HEK293T (cell line): ENCODE measurements at places on chromosomes 6 and 20.
A peak's percentile ranks its signal among the peaks of the same experiment; 100 is the strongest.

GRCh38 chr6:4466769-4467480 lies 309.3 kb upstream of the CDYL start:
- no peak for DNase-seq

GRCh38 chr20:30816182-30816645 lies 441.2 kb upstream of the DEFB115 start:
- DNase-seq = no peak

DNA sequence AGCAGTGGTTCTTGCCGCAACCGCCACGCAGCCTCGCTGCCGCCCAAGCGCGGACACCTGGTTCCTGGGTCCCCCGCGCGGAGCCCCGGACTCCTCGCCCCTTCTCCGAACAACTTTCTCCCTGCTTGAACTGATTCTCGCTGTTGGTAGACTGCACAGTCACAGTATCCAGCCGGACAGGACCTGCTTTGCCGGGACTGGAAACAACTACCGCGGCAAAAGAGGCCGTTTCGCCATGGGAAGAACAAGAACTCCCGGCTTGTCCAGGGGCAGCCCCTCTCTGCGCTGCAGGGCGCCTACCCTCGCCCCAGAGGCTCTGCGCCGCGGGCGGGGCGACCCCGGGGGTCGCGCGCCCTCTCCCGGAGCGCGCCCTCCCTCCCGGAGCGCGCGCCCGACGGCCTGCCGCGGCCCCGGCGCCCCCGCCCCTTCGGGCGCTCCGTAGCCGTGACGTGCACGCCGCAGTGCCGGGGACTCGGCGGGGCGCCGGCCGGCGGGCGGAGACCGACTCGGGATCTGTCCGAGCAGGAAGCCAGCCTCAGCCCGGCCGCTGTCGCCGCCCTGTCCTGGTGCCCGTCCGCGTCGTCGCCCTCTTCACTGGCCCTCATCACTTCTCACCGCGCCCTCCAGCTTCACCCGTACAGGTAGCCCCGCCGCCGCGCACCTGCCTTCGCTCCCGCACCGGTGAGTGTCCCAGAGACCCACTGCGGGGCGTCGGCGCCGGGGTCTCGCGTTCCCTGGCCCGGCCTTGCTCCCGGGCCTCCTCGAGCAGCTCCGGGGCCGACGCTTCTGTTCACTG lies at the start of gene MYO6:
MYO6 (plus strand) TSS at position 497 of the 796 bp plus-strand sequence. CDS start 68,309 bp downstream, outside the sequence.
- peak; percentile 74 for DNase-seq

DNA sequence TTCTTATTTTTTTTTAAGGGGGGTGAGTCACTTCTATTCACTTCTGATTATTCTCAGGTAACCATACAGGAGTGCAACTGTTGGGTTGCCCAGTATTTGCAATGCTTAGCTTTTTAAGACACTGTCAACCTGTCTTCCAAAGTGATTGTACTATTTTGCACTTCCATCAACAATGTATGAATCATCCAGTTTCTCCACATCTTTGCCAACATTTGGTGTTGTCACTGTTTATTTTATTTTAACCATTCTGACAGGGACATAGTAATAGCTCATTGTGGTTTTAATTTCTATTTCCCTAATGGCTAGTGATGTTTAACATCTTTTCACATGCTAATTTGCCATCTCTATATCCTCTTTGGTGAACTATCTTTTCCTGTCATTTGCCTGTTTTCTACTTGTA lies 1.4 kb upstream of the SLC13A3 start:
- no peak for DNase-seq

DNA sequence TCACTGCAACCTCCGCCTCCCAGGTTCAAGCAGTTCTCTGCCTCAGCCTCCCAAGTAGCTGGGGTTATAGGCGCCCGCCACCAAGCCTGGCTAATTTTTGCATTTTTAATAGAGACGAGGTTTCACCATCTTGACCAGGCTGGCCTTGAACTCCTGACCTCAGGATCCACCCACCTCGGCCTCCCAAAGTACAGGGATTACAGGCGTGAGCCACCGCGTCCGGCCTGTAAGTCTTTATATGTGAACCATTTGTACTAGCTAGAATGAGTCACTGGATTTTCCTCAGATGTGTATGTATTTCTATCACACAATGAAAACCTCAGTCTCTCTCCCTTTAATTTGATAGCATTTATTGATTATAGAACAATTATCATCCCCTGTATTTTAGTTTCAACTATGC lies 34.0 kb downstream of the ITCH start:
- DNase-seq = no peak

DNA sequence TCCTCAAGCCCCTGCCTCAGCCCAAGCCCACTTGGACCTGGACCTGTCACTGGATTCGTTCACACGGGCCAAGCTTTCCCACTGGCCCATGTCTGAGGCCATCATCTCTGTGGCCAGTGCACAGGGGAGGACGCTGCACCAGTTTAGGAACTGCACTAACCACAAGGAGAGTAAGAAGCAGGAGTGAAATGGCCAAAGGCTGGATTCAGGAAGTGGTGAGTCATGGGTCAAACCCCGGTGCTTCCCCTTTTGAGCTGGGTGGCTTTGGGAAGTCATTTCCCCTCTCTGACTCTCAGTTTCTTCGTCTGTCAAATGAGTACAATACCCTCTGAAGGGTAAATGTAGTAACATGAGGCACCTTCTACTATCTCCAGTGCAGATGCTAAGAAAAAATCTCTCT lies 87.9 kb downstream of the CD40 start:
- DNase-seq = no peak

DNA sequence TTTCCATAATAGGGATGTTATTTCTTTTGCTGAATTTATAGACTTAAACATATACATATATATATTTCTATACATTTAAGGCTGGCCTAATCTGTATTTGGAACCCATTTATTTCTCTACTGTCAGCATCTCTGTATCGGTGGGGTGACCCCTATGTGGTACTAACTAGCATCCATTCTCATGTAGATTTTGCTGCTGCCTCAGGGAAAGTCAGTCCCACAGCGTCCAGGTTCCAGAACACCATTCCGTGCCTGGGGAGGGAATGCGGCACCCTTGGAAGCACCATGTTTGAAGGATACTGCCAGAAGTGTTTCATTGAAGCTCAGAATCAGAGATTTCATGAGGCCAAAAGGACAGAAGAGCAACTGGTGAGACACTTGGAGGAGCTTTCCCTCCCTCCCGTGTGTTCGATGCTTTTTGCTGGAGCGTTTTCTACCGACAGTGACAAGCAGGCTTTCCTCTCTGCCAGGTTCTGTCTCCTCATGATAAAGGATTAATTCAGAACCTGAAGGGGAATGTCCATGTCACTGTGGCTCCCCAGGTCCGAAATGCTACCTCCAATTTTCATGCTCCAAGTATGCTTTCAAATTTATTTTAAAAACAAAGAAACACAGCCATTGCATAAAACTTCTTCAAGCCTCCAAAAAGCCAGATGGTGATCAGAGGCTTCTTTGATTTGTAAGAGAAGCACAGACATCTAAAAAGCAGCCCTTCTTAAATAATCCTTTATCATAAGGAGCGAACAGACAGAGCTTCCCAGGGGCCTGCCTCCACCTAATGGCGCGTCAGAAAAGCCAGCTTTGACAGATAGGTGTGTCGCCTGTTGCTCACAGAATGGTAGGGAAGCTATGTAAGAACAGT lies 13.1 kb downstream of the TNFAIP3 start:
- DNase-seq = no peak

GRCh38 chr6:167968091-167968490 lies 29.4 kb upstream of the KIF25 start:
- peak; percentile 60 for DNase-seq

DNA sequence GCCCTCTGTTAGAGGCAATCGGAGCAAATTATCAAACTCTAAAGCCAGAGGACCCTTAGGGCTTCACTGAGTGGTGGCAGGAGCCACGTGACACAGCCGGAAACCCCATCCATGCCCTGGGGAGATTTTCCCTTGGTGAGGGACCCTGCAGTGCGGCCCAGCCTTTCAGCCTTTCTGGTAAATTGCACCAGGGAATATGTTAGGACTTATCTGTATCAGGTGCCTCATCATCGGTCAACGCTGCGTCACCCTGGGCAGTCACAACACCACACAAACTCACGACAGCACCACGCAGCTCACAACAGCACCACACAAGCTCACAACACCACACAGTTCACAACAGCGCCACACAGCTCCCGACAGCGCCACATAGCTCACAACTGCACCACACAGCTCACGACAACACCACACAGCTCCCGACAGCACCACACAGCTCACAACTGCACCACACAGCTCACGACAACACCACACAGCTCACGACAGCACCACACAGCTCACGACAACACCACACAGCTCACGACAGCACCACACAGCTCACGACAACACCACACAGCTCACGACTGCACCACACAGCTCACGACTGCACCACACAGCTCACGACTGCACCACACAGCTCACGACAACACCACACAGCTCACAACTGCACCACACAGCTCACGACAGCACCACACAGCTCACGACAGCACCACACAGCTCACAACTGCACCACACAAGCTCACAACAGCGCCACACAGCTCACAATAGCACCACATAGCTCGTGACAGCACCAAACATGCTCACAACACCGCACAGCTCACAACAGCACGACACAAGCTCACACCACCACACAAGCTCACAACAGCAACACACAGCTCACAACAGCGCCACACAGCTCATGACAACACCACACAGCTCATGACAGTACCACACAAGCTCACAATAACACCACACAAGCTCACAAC lies 199.0 kb downstream of the DLL1 start:
- DNase-seq = no peak

DNA sequence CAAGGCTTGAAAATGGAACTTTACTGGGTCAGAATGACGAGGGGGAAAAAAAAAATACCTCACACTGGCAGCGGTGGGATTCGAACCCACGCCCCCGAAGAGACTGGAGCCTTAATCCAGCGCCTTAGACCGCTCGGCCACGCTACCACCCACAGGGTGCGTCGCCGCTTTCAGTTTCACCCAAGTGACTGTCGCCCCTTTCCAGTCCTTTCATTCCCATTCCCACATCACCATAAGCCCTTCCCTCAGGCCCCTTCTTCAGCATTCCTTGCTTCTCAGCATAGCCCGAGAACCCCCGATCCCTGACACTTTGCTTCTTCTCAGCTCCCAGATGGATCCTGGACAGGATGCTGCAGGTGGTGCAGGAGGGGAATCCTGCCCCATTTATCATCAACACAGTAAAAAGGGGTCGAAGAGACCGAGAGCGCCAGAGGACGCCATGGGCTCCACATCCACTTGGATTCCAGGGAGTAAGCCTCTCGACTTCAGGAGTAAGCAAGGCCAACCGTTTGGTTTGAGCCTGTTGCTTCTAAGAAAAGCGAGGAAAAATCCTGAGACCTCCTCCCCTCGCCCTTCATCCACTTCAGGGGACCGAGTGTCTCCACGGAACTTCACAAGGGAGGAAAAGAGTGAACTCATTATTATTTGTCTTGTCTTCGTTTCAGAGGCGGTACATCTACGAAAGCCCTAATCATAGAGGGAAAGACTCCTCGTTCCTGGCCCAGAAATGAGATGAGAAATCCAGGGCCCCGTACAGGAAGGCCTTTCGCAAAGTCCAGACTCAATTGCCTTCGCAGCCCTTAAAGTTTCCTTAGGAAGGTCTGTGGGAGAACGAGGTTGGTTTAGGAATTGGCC lies 20.0 kb upstream of the TRIM27 start:
- DNase-seq = peak; percentile 64

DNA sequence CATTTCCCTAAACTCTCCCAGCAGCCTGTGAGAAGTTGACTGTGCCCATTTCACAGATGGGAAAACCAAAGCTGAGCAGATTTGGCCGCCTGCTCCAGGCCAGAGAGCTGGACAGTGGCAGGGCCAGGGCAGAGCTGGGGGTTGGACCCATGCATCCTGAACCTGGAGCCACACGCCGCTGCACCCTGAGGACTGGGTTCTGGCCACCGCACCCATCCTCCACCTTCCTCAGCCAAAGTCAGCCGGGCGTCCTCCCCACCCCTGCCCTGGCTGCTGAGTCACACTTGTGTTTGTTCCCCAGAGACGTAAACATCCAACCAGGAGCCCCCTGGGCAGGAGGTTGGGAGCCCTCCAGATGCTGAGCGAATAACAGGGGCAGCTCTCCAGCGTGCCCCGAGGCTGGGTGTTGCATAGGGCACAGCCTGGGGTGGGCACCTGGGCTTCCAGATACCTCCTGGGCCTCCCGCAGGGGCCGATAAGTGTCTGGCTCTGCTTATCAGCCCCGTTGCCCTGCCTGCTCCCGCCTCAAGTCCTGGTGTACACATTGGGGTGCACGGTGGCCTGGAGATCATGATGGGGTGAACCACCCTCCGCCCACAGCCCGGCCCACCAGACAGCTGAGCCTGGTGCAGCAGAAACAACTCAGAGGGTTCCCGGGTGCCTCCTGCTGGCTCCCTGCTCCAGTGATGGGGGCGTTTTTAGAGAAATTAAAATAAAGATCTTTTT lies 23.8 kb downstream of the RBM38 start:
- DNase-seq = no peak

DNA sequence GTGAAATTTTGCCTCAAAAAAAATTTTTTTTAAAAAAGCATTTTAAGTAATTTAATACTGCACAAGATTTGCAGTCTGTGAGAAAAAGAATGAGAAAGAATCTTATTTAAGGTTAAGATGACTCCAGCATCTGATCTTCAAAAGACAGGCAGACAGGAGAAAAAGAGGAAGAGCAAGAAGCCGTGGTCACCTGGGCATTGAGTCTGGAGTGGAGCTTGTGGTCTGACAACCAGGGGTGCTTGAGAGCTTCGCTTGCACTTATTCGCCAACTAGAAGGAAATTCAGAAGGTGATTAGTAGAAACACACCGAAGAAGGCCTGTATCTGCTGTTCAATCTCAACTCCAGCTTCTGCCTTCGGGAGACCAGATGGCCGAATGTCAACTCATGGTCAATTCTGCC lies 75.9 kb downstream of the MYLK4 start:
- DNase-seq = no peak

DNA sequence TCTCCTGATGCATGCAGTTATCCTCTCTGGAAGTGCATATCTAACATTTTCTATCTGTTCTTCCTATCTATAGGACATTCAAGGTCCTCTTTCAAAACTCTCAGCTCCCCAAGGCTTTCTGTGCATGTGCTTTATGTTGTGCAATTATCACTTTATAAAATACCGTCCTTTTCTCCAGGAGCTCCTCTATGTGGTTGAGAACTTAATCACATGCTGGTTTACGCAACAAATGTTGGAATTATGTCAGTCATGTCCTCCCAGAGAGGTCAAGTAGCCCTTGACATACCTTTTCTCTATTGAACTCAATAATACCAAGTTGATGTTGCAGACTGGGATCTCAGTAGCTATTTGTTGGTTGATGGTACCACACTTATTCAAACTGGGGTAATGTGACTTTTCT lies 388.4 kb downstream of the BTBD3 start:
- no peak for DNase-seq

GRCh38 chr6:146650799-146651481 lies 52.2 kb downstream of the ADGB start:
- no peak for DNase-seq

DNA sequence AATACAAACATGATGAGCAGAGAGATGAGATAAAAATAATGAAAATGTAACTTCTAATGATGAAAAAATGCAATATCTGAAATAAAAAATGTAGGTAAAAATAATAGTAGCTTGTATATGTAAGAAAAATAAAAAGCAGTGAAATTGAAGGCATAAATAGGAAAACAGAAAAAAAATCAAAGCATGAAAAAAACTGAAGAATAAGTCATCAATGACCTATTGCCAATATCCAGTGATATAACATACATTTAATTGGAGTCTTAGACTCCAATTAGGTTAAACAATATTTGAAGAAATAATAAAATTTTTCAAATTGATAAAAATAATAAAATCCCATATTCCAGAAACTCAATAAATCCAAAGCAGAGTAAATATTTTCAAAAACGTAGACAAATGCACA lies 114.0 kb upstream of the HDGFL1 start:
- no peak for DNase-seq

GRCh38 chr6:90048206-90048967 lies 154.1 kb downstream of the GJA10 start:
- no peak for DNase-seq
